Umbilical cord (tissue), 2 donors: ENCODE measurements at places on chromosomes 13 and 19. TPM values are rescaled to one million over a fixed set of nuclear protein-coding genes. Genes with fewer than 3 reads are reported as not detected.

ZNF253 gene
- 10.8 TPM for total RNA-seq

LRP3 gene
- total RNA-seq = 12.5 TPM

FAM124A gene
- 3.6 TPM for total RNA-seq

NDUFA7 gene
- total RNA-seq = not detected

SSC5D gene
- 67.9 TPM for total RNA-seq

BABAM1 gene
- total RNA-seq = 45.3 TPM

FGF22 gene
- 0.24 TPM for total RNA-seq

FXYD1 gene
- total RNA-seq = 3.4 TPM
